ENCODE measurements at places on chromosomes 2 and 18. TPM values are rescaled to one million over a fixed set of nuclear protein-coding genes. Genes with fewer than 3 reads are reported as not detected.

The DSC2 gene
- total RNA-seq, result under 0.01 TPM

The SLC39A6 gene
- 19.9 TPM for total RNA-seq

The CTIF gene
- 16.5 TPM for total RNA-seq

The LINC00305 gene
- not detected for total RNA-seq

The CDK15 gene
- not detected for total RNA-seq

The CD28 gene
- total RNA-seq, result under 0.01 TPM

The CCL20 gene
- 2.1 TPM for total RNA-seq

The EN1 gene
- total RNA-seq, result not detected

The FAP gene
- total RNA-seq, result 1.5 TPM

The BOLL gene
- not detected for total RNA-seq

The MSGN1 gene
- not detected for total RNA-seq

The CDH20 gene
- total RNA-seq, result 2.8 TPM

The LAMA3 gene
- 3.1 TPM for total RNA-seq

The ST6GAL2 gene
- 0.09 TPM for total RNA-seq

The PTPRN gene
- total RNA-seq, result not detected

The TTC32 gene
- 7.6 TPM for total RNA-seq

The TRIM43 gene
- total RNA-seq, result not detected

The DPP4 gene
- total RNA-seq, result 5.0 TPM

The SLC9A2 gene
- total RNA-seq, result under 0.01 TPM

The EIF4E2 gene
- 210 TPM for total RNA-seq

The YES1 gene
- 208 TPM for total RNA-seq

The G6PC2 gene
- not detected for total RNA-seq

The ARHGAP28 gene
- total RNA-seq, result 0.28 TPM

The RAB27B gene
- 3.5 TPM for total RNA-seq

The ABCA12 gene
- not detected for total RNA-seq

The REG3A gene
- total RNA-seq, result not detected

The TBR1 gene
- total RNA-seq, result under 0.01 TPM

The ANO7 gene
- total RNA-seq, result 0.45 TPM

The DPY30 gene
- total RNA-seq, result 62.4 TPM

The CENPA gene
- total RNA-seq, result 5.2 TPM

The DQX1 gene
- 0.09 TPM for total RNA-seq

The C2orf92 gene
- 1.2 TPM for total RNA-seq

The MTHFD2 gene
- total RNA-seq, result 153 TPM

The PPP1R1C gene
- total RNA-seq, result not detected

The IL1F10 gene
- not detected for total RNA-seq

The SLC9A4 gene
- total RNA-seq, result not detected

The ABHD1 gene
- under 0.01 TPM for total RNA-seq

The NEU2 gene
- total RNA-seq, result not detected

The TFCP2L1 gene
- total RNA-seq, result under 0.01 TPM

The FBXO41 gene
- 0.56 TPM for total RNA-seq

The GREB1L gene
- total RNA-seq, result 1.2 TPM

The MRPL30 gene
- 36.4 TPM for total RNA-seq

The C2orf15 gene
- total RNA-seq, result 0.18 TPM

The SERPINE2 gene
- total RNA-seq, result 7.2 TPM

The IL18RAP gene
- not detected for total RNA-seq

The POU3F3 gene
- not detected for total RNA-seq

The REEP1 gene
- 0.09 TPM for total RNA-seq
